H7 (cell line): ENCODE measurements at places on chromosomes 12 and 14. TPM values are rescaled to one million over a fixed set of nuclear protein-coding genes. Genes with fewer than 3 reads are reported as not detected.

The DEPDC4 gene
- 2.9 and 5.3 TPM in 2 replicates for total RNA-seq

DNA sequence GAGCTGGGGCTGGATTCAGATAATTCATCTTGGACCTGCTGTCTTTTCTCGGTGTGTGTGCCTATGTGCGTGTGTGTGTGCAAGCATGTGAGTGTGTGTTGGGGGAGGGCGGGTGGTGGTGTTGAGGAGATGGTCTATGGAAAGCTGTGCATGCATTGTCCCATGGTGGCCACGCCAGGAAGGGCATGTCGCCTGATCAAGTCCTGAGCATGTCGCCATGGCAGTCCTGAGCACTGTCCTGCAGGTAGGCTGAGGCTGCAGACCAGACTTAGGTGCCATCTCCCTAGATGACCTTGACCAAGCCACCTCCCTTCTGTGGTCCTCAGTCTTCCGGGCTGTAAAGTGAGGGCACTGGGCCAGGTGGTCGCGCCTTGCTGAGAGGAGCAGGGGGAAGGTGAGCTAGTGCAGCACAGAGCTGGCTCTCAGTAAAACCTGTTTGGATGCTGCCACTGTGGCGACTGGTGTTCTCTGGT, 81.4 kb downstream of the PAPOLA start:
- DNase-seq = no peak

DNA sequence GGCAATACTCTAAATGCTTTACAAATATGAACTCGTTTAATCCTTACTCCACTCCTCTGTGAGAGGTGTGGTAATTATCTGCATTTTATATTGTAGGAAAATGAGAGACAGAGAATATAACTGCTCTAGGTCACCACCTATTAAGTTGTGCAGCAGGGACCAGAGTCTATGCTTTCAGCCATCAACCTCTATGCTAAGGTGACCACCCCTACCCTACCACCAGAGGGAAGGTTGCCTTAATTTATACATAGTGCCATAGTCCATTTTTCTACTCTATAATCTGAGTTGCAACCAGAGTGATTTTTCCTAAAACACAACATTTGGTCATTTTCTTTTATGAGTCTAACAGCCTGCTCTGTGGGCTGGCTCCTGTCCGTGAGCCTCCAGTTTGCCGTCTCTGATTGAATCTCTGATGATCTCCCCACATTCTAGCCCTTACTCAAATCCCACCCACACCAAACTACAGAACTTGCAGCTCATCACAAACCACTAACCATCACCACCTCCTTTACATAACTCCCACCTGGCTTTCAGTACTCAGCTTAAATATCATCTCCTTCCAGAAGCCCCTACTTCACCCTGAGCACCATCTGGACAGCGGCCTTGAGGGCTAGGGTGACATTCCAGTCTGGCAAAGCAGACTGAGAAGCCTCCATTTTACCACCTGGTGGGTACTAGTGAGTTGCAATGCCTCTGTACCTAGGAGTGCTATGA, 126.6 kb downstream of the PPM1H start:
- no peak for DNase-seq

DNA sequence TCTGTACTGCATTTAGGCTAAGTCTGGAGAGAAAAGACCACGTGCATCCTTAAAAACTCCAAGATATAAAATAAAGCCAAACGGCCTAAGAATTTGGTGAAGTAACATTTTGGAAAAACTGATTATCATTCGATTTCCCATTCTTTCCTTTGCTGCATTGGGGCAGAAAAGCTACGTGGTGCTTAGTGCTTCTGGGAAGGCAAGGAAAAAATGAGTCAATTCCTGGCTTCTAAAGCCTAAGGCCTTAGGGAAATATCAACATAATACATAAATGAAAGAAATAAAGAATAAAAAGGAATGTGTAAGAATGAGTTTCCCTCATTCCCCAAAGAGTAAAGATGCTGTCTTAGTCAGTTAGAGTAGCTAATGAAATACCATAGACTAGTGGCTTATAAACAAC, 520.5 kb downstream of the GLT1D1 start:
- DNase-seq = no peak

DNA sequence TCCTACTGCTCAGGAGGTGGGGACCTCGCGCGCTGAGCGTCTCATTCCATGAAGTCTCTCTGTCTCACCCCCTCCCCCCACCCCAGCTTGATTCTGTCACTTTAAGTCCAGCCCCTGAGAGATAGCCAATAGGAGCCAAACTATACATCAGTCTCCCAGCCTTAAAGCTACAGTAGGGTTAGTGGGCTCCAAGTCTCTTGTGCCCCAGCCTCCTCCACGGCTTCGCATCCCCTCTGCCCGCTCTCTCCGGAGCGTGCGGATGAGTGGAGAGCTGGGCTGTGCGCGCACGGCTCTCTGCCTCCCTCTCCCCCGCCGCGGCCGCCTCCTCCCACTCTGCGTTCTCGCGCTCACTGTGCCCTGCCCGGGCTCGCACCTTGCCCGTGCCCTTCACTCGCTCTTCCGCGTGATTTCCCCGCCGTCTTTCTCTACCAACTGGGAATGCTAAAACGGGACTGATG, at the start of gene ESRRB:
TSS of gene ESRRB (plus strand) at position 191 of the 458 bp plus-strand sequence. CDS start at position 456, 265 bp downstream.
- peak; percentile 86 for DNase-seq

DNA sequence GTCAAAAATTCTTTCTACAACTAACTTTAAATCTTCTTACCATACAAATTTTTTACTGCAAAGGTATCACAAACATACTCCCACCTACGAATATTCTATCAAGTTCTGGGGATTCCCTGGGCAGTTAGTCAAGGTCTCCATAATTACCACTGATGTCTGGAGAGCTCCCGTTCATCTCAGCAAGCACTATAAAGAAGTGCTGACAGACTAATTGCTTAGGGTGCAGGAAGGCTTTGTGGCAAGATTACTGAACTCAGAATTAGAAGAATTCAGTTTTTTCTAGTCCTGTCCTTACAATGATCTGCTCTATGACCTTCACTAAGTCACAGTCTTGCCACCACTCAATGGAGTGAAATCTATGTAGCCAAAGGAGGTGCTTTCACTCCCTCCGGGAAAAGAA, 61.5 kb downstream of the DUSP16 start:
- DNase-seq = no peak

DNA sequence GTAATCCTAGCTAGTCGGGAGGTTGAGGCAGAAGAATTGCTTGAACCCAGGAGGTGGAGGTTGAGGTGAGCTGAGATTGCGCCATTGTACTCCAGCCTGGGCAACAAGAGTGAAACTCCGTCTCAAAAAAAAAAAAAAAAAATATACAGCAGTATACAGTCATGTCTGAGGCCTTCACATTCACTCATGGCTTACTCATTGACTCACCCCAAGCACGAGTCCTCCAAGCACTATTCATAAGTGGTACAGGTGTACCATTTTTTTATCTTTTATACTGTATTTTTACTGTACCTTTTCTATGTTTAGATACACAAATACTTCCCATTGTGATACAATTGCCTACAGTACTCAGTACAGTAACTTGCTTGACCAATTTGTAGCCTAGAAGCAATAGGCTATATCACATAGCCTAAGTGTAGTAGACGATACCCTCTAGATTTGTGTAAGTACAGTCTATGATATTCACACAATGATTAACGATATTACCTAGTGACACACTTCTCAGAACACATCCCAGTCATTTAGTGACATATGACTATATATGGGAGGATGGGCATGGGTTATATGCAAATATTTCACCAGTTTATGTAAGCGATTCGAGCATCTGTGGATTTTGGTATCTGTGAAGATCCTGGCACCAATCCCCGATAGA, 12.2 kb downstream of the LLPH start:
- no peak for DNase-seq
